ENCODE measurements at places on chromosomes 11 and 22. TPM values are rescaled to one million over a fixed set of nuclear protein-coding genes. Genes with fewer than 3 reads are reported as not detected.

- H3K27ac ChIP-seq: no peak overlapping the region
- H3K4me1 ChIP-seq: no peaks in the 10 kb centered on the region
- no peaks in the 10 kb centered on the region for H3K36me3 ChIP-seq
- DNase-seq: no peak
Observed at GRCh38 chr11:86548271-86548917, 124.0 kb downstream of the ME3 start.

- H3K4me1 ChIP-seq: peaks cover 2% of the 10 kb centered on the region
- peaks cover 2% of the 10 kb centered on the region for H3K36me3 ChIP-seq
- peaks cover 37% of the 10 kb centered on the region for H3K27me3 ChIP-seq
Observed at GRCh38 chr11:1807264-1807995, 27.4 kb upstream of the SYT8 start.

- H3K36me3 ChIP-seq: no peaks in the 10 kb centered on the region
- no peak overlapping the region for H3K4me3 ChIP-seq
- no peak overlapping the region for H3K27ac ChIP-seq
Observed at GRCh38 chr11:20327377-20327935, 36.1 kb upstream of the HTATIP2 start.

The NCR3LG1 gene
- 4.1 TPM for total RNA-seq

The KCNQ1OT1 gene
- 0.20 TPM for total RNA-seq

The SLC16A8 gene
- not detected for total RNA-seq

The OR2AG2 gene
- not detected for total RNA-seq

The APOBEC3G gene
- total RNA-seq: 24.6 TPM

DNA sequence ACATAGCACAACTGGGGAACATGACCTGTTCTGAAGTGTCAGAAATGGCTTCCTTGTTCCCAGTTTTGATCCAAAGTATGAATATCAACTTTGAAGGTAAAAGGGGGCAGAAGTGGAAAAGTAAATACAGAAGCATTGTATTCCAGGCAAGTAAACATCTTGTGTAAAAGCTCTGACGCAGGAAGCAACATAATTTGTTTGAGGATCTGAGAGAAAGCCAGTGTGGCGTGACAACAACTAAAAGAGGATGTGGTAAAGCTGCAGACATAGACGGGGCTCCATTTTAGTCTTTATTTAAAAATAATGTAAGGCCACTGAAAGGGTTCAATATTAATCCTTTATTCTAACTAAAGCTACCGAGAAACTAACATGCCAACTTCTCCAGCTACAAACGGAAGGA lies 310.2 kb downstream of the DLG2 start:
- H3K36me3 ChIP-seq: no peaks in the 10 kb centered on the region
- no peak overlapping the region for H3K4me3 ChIP-seq
- no peaks in the 10 kb centered on the region for H3K4me1 ChIP-seq
- no peak overlapping the region for H3K27ac ChIP-seq
- no peak for DNase-seq
- no peaks in the 10 kb centered on the region for H3K27me3 ChIP-seq

- H3K4me1 ChIP-seq: peaks cover 5% of the 10 kb centered on the region
- no peaks in the 10 kb centered on the region for H3K27me3 ChIP-seq
- no peak overlapping the region for H3K27ac ChIP-seq
- no peak overlapping the region for H3K4me3 ChIP-seq
- no peak for DNase-seq
Observed at GRCh38 chr22:33871935-33872334, 48.3 kb downstream of the LARGE1 start.

- H3K36me3 ChIP-seq: peaks cover 2% of the 10 kb centered on the region
- peaks cover 2% of the 10 kb centered on the region for H3K4me1 ChIP-seq
- H3K27me3 ChIP-seq: peaks cover 34% of the 10 kb centered on the region
- DNase-seq: no peak
Observed at GRCh38 chr11:71212871-71213559, 39.4 kb downstream of the SHANK2 start.

DNA sequence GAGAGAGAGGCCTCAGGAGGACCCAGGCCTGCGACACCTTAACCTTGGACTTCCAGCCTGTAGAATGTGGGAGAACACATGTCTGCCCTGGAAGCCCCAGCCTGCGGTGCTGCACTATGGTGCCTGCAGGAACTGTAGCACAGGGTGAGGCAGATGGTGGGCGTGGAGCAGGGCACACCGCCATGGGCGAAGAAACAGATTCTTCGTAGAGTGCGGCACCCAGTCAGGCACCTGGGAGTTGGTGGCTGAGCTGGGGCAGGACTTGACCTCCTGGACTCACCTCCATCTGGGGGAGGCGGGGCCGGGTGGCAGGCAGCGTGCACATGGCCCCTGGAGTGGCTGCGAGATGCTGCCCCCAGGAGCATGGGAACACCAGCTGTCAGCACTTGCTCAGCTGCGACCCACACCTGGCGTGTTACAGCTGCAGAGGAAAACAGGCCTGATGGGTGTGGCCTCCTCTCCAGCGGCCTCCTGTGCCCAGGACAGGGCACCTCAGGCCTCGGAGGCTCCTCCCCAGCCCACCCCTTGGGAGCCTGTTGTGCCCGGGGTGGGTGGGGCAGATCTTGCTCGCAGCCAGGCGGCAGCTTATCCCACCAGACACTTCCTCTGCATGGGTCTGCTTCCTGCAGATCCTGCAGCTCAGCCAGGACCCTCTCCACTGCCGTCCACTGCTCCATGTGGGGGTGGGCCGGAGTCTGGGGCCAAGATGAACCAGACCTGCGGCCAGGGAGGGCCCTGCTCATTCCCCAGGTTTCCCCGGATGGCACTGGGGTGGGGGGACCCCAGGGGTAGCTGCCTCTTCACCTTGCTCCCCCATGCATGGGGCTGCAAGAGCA lies 80.4 kb downstream of the MYEOV start:
- H3K27ac ChIP-seq: no peak overlapping the region
- H3K36me3 ChIP-seq: peaks cover 3% of the 10 kb centered on the region
- no peak overlapping the region for H3K4me3 ChIP-seq
- DNase-seq: no peak

DNA sequence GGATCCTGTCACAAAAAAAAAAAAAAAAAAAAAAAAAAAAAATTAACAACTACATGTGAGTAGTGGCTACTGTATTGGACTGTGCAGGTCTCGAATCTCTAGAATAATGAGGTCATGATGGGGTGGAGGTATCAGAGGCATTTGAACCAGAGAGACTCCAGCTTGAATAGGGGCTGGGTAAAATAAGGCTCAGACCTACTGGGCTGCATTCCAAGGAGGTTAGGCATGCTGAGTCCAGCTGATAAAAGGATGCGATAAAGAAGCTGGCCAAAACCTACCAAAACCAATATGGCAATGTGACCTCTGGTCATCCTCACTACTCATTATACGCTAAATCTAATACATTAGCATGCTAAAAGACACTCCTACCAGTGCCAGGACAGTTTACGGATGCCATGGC lies 5.9 kb upstream of the PACSIN3 start:
- H3K27ac ChIP-seq: no peak overlapping the region
- H3K36me3 ChIP-seq: peaks cover 4% of the 10 kb centered on the region
- H3K27me3 ChIP-seq: peaks cover 12% of the 10 kb centered on the region
- H3K4me3 ChIP-seq: no peak overlapping the region

The OR6Q1 gene
- total RNA-seq: not detected

DNA sequence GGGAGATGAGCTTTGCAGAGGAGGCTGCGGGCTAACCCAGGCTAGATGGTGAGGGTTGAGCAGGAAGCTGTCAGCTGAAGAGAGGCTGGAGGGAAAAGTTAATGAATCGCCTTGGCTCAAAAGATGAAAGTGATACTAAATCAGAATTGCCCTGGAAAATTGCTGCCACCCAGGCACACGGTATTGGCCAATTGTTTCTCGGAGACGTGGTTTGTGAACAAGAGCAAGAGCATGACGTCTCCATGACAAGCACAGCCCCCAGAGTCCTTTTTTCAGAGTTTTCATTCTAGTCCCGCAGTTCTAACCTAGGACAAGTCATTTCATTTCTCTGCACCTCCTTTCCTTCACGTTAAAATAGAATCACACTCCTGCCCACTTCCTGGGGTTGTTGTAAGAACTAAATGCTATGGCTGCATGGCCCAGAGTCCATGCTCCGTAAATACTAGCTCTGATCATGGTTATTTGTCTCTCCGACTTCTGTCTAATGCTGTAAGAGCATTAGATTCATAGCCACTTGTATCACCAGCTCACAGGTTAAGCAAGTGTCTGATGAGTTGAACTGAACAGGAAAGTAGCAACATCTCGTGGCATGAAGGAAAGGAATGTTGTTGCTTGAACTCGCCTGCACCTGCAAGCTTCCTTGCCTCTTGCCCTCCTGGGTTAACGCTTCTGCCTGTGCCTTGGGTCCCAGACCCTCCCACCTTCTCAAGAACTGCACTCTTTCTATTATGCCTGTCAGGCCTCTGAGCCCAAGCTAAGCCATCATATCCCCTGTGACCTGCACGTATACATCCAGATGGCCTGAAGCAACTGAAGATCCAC lies 33.8 kb upstream of the NUP50 start:
- H3K36me3 ChIP-seq: peaks cover 7% of the 10 kb centered on the region
- peak overlapping the region; percentile 69 for H3K4me3 ChIP-seq
- peak overlapping the region; percentile 57 for H3K27ac ChIP-seq
- H3K27me3 ChIP-seq: no peaks in the 10 kb centered on the region
- DNase-seq: no peak

GRCh38 chr22:30609260-30610185 lies 2.5 kb downstream of the TCN2 start:
- peaks cover 3% of the 10 kb centered on the region for H3K36me3 ChIP-seq
- no peak overlapping the region for H3K4me3 ChIP-seq
- DNase-seq: no peak
- H3K27me3 ChIP-seq: peaks cover 12% of the 10 kb centered on the region

- peaks cover 2% of the 10 kb centered on the region for H3K36me3 ChIP-seq
- H3K27ac ChIP-seq: no peak overlapping the region
- H3K4me1 ChIP-seq: peaks cover 4% of the 10 kb centered on the region
- H3K4me3 ChIP-seq: no peak overlapping the region
Observed at GRCh38 chr11:72202571-72202970, 10.6 kb downstream of the FOLR1 start.

DNA sequence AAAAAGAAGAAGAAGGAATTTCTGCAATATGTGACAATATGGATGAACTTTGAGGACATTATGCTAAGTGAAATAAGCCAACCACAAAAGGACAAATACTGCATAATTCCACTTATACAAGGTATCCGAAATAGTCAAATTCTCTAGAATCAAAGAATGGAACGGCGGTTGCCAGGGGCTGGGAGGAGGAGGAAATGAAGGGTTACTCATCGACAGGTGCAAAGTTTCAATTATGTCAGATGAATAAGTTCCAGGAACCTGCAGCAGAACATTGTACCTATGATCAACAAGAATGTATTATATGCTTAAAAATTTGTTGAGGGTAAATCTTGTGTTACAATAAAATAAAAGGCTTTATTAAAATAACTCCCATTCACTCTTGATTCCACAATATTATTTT lies 49.0 kb downstream of the SC5D start:
- no peak overlapping the region for H3K27ac ChIP-seq
- no peak overlapping the region for H3K4me3 ChIP-seq
- DNase-seq: no peak

- H3K4me1 ChIP-seq: peaks cover 36% of the 10 kb centered on the region
- H3K27me3 ChIP-seq: no peaks in the 10 kb centered on the region
- H3K36me3 ChIP-seq: no peaks in the 10 kb centered on the region
Observed at GRCh38 chr11:123303924-123304323, 108.9 kb upstream of the CLMP start.

GRCh38 chr11:130638033-130638432 lies 189.6 kb downstream of the ADAMTS15 start:
- no peaks in the 10 kb centered on the region for H3K36me3 ChIP-seq
- H3K4me3 ChIP-seq: no peak overlapping the region
- no peak overlapping the region for H3K27ac ChIP-seq
- peaks cover 2% of the 10 kb centered on the region for H3K4me1 ChIP-seq

The FOLH1 gene
- total RNA-seq: not detected

DNA sequence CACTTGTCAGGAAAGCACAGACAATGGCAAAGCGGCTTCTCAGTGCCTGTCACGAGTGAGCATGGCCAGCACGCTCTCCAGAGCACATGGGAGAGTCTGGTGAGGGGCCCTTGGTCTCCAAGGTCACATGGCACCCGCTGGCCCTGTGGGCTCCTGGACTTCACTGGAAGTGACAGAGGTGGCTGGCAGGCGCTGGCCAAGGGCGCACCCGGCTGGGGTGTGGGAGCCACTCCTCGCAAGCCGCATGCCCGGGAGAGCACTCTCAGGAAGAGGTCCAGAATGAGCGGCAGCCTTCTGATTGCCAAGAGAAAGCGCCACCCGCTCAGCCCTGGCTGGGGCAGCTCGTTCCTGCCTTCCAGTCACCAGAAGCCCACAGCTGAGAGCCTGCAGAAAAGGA lies 17.1 kb upstream of the MOB2 start:
- DNase-seq: no peak
- peaks cover 32% of the 10 kb centered on the region for H3K4me1 ChIP-seq
- H3K36me3 ChIP-seq: peaks cover 9% of the 10 kb centered on the region
- H3K27ac ChIP-seq: peak overlapping the region; percentile 63

The TMPRSS6 gene
- total RNA-seq: 0.31 TPM

DNA sequence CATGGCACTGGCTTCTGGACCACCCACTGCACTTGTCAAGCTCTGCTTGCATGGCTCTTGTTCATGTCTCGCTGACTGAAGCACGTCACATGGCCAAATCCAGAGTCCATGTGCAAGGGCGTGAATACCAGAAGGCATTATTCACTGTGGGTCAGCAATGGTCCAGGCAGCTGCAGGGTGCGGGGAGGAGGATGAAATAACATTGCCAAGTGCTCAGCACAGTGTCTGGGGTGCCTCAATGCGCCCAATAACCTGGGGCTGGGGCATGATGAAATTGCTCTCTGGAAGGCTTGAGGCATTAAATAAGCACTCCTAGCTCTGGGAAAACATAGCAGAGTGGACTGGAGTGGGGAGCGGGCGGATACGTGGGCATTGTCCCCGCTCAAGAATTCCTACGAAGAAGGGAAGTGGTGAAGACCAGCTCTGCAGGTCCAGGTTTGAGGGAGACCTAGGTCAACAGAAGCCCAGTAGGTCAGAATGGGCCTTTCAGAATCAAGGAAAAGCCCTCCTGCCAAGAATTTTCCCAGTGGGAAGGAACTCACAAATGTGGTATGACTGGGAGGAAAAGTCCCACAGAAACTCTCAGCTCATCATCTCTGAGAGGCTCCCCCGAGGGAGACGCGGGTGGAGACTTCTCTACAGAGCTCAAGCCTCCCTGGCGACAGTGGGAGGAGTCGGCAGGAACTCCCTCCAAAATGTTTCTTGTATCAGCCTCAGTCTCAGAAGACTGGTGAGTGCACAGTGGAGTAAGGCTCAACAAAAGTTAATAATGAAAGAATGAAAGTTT lies 15.3 kb upstream of the ACCSL start:
- no peak for DNase-seq
- no peak overlapping the region for H3K27ac ChIP-seq
- H3K4me1 ChIP-seq: no peaks in the 10 kb centered on the region
- peaks cover 52% of the 10 kb centered on the region for H3K27me3 ChIP-seq
- no peak overlapping the region for H3K4me3 ChIP-seq
- peaks cover 5% of the 10 kb centered on the region for H3K36me3 ChIP-seq

All from T-helper 17 cell (primary cell).